ENCODE measurements at places on chromosomes 16 and 17.
A peak's percentile ranks its signal among the peaks of the same experiment; 100 is the strongest.

DNA sequence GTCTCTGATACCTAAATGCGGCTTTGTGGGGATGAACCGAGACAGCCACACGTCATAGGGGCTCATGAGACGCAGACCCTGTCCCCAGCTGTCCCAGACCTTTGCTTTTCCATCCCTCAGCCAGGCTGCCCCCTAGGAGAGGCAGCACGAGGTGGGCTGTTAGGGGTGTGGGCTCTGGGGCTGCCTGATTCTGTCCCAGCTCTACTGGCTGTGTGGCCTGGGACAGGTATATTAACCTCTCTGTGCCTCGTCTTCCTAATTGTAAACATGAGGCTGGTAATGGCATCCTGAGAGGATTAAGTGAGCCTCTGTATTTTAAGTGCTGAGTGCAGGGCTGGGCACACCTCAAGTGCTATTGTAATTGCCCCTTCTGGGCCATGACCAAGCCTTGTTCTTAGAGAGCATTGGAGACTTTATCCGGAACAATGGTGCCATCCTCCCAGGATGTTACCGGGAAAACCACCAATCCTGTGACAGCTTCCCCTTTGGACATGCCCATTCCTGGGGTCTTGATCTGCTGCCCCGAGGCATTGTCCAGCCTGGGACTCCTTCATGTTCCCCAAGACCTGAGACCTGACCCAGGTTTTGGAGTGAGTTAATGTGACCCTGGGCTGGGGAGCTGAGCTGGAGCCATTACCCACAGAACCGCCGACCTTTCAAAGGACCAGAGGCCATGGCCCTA, 5.1 kb downstream of the ADGRG1 start:
- no peak for DNase-seq

GRCh38 chr16:87329436-87330256, 12.5 kb upstream of the C16orf95 start:
- peak; percentile 20 for DNase-seq

DNA sequence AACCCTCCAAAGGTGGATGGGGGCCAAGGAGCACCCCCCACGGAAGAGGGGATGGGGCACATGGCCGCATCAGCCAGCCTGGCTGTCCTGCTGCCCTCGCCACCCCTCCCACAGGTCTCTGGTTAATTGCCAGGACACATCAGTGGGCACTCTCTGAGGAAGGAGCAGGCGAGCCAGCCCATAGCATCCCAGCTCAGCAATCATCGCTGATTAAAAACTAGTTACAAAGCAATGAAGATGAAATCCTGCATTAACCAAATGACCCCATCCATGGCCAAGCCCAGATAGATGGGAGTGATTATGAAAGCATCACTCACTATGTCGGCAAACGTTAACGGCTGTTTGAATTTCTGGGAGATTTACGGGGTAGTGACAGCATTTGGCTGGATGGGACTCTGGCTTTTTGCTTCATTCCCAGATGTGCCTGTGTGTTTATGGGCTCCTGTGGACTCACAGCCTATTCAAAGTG, 45.3 kb downstream of the CCDC182 start:
- DNase-seq: no peak

DNA sequence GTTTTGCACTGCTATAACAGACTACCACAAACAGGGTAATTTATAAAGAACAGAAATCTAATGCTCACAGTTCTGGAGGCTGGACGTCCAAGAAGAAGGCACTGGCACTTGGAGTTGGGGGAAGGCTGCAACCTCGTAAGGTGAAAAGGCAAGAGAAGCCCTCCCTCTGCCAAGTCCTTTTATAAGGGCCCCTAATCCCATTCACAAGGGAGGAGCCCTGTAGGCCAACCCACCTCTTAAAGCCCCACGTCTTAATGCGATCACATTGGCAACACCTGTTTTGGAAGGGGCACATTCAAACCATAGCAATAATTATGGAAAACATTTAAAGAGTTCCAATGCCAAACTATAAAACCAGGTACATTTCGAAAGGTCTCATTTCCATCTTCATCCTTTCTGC, 5.2 kb downstream of the PKD1L3 start:
- DNase-seq: no peak

GRCh38 chr16:30937692-30938091, 11.2 kb upstream of the ORAI3 start:
- no peak for DNase-seq

- DNase-seq: no peak
Measured at GRCh38 chr17:17685775-17686291, 4.6 kb downstream of the RAI1 start.

DNA sequence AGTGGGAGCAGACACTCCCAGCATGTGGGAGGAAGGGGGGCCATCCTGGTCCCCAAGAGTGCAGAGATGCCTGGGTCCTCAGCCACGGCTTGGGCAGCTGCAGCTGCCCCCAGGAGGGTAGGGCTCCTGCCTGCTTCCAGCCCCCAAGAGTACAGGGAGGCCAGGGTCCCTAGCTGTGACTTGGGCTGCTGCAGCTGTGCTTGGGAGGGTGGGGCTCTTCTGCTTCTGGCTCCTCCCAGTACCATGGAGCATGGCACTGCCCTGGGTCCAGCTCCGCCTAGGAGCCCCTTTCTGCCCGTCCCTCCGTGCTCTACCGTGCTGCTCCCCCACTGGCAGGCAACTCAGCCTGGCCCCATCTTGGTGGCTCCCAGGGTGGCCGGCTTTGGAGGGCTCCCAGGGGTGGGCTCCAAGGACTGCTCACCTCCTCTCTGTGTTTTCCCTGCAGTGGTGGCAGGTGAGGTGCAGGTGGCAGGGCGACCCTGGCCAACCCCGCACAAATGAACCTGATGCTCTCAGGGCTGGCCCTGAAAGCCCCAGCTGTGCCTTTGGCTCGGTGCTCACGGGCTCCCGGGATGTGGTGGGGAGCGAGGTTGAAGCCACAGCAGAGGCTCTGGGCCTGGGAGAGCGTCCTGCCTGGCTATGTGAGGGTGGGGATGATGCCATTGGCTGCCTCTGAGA, 18.5 kb upstream of the USP22 start:
- no peak for DNase-seq

GRCh38 chr17:78342449-78343186, 17.3 kb downstream of the SOCS3 start:
- peak; percentile 81 for DNase-seq

DNA sequence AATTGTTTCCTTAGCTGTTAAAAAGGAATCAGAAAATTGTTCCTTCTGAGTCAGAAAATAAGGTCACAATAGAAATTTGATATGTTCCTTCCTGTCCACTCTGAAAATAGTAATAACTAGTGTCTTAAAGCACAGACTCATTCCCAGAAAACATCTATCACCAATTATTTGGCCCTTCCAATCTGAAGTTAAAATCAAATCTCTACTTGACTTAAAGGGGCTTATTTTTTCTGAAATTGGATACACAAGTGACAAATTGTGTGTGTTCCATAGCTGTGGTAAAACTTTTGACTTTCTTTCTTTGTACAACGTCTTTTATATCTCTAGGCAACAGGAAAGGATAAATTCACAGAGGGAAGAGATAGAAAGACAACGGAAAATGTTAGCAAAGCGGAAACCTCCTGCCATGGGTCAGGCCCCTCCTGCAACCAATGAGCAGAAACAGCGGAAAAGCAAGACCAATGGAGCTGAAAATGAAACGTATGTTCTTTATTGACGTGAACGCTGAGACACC, 54.5 kb upstream of the MRC2 start:
- no peak for DNase-seq

DNA sequence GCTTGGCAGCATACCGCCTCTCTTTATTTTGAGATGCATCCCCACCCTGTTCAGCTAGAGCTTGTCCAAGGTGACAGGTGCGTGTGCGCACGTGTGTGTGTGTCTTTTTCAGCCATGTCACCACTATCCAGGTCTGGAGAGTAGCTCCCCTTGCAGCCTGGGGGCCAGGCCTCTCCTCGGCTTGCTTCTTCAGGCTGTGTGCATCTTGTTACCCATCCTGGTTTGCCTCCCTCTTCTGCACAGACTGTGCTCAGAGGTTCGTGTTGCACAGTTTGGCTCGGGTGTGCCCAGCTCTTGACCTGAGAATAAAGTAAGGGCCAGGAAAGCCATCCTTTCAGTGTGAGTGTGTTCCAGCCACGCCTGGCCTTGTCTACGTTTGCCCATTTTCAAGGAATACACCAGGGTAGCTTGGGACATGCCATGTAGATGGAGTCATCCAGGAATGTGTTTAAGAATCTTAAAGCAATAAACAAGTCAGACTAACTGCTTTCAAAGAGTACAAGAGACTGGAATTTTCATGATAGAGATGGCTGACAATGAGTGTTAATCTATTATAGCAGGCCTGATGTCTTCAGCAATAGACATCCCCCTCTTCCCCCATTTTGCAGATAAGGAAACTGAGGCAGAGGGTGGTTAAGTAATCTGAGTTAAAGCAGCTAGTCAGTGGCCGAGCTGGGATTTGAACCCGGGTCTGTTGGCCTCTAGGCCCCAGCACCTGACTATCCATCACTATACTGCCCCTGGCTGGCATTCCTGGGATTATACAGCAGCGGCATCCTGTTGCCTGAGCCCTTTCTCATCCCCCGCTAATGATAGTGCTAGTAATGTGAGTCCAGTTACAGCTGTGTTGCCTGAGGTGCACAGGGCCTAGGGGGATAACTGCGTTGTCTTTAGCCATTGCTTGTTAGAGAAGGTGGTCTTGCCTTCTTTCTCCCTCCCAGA, 77.9 kb downstream of the KSR1 start:
- no peak for DNase-seq

DNA sequence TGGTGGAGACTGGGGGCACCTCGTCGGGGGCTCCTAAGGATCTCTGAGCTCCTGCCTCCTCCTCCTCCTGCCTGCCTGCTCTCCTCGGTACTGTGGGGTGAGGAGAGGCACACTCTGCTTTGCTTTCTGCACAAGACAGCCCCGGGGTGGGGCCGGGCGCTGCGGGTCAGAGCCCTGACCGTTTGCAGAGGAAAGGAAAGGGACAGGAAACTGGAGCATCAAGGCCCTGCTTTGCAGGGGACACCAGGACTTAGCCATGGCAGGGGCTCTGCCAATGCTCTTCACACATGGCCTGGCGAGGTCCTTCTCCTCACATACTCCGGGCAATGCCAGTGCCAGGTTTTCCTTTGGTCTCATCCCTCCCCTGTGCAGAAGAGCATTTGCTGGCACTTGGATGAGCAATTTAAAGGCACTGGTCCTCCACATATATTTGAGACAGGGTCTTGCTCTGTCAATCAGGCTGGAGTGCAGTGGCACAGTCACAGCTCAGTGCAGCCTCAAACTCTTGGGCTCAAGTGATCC, 23.8 kb upstream of the DOC2B start:
- DNase-seq: no peak

DNA sequence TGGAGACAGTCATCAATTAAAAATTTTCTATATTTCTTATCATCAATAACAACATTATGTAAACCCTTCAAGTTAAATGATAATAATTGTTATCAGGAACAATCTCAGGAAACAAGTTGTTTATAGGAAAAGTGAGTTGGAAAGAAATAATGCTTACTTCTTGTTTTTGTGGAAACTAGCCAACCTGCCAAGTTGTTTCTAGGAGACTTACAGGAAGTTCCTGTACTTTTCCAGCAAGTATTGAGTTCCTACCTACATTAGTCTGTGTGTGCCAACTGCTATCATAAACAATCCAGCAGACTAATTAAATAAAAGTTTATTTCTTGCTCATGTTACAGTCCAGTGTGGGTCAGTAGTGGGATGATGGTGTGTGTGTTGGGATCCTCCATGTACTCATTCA, 1.6 kb upstream of the CCL14 start:
- no peak for DNase-seq

- no peak for DNase-seq
Measured at GRCh38 chr17:81469266-81469665, 43.3 kb downstream of the ACTG1 start.

DNA sequence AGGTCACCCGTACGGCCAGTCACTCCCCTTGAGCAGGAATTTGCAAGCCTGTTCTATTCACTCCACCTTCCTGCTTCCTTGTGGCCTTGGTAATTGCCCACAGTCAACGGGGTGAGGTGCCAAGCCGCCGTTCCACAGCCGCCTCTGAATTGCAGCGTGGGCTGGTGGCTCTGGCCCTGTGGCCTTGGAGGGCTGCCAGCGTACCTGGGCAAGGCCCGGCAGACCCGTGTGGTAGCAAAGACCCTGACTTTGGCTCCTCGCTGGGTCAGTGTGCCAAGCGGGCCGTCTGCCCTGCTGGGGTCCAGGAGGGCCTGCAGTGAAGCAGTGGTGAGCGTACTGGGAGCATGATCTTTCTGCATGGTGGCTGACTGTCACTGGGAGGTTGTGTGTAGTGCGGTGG, 3.6 kb downstream of the BANP start:
- DNase-seq: peak; percentile 41

DNA sequence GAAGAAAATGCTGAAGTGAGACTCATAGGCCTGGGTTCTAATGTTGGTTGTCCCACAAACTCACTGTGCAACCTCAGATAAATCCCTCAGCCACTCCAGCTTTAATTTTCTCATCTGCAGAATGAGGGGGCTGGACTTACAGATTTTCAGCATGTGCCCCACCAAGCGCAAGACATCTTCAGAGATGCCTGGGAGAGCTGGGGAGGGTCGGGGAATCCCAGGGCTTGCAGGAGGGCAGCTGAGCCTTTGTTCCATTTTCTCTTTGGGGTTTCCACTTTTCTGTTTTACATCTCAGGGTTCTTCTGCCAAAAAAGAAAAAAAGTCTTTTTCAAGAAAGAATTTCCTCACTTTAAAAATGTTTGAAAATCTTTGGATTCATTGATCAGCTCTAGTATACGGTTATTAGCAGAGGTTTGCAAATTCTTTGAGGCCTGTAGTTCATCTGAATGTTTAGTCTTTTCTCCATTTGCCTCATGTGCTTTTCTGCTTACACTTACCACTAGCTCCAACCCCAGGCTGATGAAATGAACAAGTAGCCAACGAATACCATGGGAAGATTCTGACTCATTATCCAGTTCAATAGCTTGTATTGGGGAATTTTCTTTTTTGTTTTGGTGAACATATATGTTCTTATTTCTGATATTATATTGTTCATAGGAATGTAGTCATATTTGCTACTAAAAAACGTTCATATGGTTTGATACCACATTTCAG, 56.4 kb downstream of the CHD9 start:
- no peak for DNase-seq

DNA sequence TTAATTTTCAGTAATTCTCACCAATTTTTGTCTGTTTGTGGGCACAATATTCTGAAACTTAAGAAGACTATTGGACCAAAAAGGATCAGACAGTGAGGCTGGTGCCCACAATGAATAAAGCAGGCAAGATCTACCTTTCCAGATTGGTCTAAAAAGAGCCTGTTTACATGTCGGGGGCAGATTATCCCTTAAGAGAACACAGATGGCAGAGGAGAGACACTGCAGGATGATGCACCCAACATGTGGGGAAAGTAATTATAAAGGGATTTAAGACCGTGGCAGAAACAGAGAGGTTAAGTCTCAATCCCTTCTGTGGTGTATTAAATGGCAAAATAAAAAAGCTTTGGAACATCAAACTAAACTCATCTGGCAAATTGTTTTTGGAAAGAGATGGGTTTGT, 331.8 kb upstream of the CDH11 start:
- DNase-seq: no peak

All from Right ventricle myocardium superior (tissue), 1 donor.